Colonic mucosa (tissue), 4 donors: ENCODE measurements at places on chromosomes 7 and 10. TPM values are rescaled to one million over a fixed set of nuclear protein-coding genes. Genes with fewer than 3 reads are reported as not detected.

DNA sequence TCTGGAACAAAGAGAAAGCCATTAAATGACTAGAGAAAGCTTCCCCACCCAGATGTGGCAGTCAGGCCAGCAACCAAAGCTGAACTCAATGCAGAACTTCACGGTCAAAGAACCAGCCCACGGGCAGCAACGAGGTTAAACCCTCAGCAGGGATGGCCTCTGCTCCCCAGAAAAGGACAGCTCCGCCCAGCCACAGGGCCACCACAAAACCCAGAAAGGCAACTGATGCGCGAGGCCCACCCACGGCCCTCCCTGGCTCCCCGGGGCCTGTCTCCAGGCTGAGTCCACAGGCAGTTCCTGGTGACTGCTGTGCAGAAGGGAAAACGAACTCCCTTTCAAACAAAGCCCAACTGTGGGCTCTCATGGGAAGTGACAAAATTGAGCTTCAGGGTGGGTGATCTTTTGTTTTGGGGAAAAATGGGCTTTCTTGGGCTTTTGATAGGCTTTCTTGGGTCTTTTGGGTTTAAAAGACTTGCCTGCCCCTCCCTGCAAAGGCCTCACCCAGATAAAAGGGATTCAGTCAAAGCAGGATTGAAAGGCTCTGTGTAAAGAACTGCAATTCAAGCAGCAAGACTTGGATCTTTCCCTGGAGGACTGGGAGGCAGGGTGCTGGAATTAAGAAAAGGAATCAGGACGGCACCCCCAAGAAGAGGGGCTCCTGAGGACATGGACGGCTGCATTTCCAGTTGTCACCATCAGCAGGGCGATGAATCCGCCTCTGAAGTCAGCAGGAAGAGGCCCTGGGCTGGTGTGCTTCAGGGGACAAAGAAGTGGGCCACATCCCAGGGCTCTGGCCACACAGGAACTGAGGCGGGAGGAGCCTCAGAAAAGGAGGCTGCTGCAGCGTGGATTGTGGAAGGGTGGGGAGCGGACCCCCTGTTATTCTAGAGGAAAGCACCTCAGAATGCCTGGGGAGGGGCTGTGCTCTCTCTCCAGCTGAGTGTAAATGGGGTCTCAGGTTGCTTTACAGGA, 209.9 kb downstream of the USP6NL start:
- no peaks in the 10 kb centered on the region for H3K4me1 ChIP-seq
- no peak overlapping the region for H3K27ac ChIP-seq
- H3K27me3 ChIP-seq: no peaks in the 10 kb centered on the region
- no peak for DNase-seq
- no peaks in the 10 kb centered on the region for H3K36me3 ChIP-seq

DNA sequence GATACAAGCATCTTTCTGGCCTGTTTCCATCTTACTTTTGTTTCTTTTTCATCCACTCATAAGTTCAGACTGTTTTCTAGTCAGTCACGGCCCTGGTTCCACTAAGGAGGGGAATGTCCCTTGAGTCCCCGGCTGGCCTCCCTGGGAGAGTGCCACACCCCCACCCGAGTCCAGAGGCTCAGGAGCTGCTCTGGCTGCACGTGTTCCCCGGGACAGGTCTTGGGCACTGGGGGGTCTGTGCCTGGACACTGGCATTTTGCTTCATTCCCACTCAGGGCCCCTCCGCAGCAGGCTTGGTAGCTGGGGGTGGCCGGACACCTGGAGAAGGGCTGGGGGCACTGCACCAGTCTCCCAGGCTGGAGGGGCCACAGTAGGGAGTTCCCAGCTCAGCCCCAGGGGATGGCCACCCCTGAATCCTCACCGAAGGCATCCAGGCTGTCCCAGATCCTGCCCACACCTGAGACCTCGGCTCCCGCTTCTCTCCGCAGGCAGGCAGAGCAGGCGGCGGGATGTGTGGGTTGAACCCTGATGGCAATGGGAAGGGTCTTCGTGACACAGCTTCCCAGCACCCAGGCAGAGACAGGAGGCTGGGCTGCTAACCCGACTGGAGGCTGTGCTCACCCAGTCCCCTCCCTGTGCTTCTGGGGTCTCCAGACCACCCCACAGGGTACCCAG, 92.3 kb downstream of the BMS1 start:
- H3K27me3 ChIP-seq: no peaks in the 10 kb centered on the region
- no peak overlapping the region for H3K4me3 ChIP-seq
- no peaks in the 10 kb centered on the region for H3K36me3 ChIP-seq
- H3K4me1 ChIP-seq: no peaks in the 10 kb centered on the region
- H3K27ac ChIP-seq: no peak overlapping the region

Gene CRPPA
- total RNA-seq: 1.9 TPM

Gene MRPS33
- 77.3 TPM for total RNA-seq
